Hematopoietic multipotent progenitor cell (in vitro differentiated cells): ENCODE measurements at places on chromosomes 1 and 21. TPM values are rescaled to one million over a fixed set of nuclear protein-coding genes. Genes with fewer than 3 reads are reported as not detected.

- no peak for DNase-seq
Observed at GRCh38 chr1:108554682-108555427, 5.0 kb upstream of the EEIG2 start.

- DNase-seq = no peak
Observed at GRCh38 chr1:97308131-97308530, 586.5 kb downstream of the PTBP2 start.

DNA sequence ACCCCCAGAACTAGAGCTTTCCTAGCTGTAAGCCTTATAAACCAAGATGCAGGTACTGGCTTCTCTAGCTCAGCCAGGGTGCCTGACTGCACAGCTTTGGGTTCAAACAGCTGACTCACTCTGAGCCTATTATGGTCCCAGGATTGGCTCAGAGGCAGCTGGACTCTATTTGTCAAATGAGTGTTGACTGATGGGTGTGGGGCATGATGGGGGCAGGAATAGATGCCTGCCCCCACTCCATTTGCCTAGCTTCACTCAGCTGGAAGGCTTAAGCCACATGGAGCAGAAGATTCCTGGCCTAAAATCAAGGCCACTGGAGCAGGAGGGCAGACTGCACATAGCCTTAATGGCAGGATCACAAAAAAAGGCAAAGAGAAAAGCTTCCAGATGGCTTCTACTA lies 90.5 kb downstream of the PIK3R3 start:
- no peak for DNase-seq

CHI3L1 gene
- 0.81 TPM for total RNA-seq

TFF2 gene
- not detected for total RNA-seq

KRTAP13-1 gene
- 0.27 TPM for total RNA-seq
